ENCODE measurements at places on chromosomes 13 and 19.

DNA sequence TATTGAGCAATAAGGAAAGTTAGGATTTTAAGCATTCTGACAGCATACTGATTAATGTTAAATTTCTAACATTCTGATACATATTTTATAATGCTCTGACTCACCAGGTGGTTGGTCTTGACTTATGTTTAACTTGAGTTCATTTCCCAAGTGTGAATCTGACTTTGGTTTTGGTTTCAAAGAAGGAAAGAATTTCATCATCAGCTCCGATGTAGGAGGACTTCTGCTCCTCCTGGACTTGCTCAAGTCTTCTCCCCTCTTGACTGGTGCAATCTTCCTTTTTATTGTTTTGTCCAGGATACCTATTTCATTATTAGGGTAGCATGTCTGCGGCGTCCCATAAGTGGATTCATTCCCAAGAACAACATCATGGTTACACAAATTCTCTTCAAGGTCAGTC, 141.3 kb downstream of the RNF17 start:
- no peak for DNase-seq

GRCh38 chr13:106898231-106898630, 330.3 kb upstream of the ARGLU1 start:
- DNase-seq, result no peak

- DNase-seq, result no peak
Measured at GRCh38 chr13:73984949-73985691, 149.1 kb downstream of the KLF12 start.

GRCh38 chr13:93289053-93289452, 62.4 kb downstream of the GPC6 start:
- no peak for DNase-seq

DNA sequence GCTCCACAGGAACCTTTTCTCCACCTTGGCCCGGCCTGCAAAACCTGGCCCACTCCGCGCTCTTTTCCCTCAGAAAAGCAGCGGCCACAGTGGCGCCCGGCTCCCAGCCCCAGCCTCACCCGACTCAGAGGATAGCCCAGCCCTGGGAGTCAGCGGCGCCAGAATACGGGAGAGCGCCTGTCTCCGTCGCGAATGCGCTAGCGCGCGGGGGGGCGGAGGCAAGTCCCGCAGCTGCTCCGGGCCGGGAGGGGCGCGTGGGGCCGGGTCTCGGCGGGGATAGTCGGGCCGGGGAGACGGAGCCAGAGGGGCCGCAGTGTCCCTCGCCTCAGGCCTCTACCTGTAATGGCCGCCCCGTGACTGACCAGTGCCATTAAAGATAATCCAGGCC, at the start of gene ZFP30:
ZFP30 (minus strand) TSS at position 165 of the 388 bp plus-strand sequence. CDS start 7,643 bp downstream, outside the sequence.
- DNase-seq, result peak; percentile 95

- no peak for DNase-seq
Measured at GRCh38 chr13:41013835-41014234, 5.3 kb downstream of the ELF1 start.

- no peak for DNase-seq
Measured at GRCh38 chr13:45718063-45718462, 15.9 kb downstream of the CBY2 start.

- DNase-seq, result no peak
Measured at GRCh38 chr13:73054712-73055111, 4.1 kb upstream of the KLF5 start.

GRCh38 chr13:43879755-43880181, at the start of gene LACC1:
TSS of gene LACC1 (plus strand) at chr13:43879904. CDS start at chr13:43880986, 1,082 bp downstream.
- DNase-seq, result peak; percentile 66

DNA sequence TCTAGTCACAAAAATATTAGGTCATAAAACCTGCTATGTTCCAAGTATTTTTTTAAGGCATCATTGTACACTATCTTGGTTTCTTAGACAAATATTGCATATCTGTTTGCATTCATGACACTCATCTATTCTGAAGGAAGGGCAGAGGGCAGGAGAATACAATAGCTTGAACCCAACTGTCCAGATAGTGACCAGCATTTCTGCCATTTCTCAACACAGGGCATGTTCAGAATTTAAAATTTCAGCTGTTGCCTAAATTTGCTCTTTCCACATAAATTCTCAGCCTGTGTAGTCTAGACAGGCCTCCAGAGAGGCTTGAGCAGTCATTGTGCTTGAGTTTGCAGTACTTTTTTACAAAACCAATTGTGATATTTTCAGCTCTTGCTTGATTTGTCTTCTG, 119.5 kb downstream of the ZAR1L start:
- DNase-seq, result no peak

DNA sequence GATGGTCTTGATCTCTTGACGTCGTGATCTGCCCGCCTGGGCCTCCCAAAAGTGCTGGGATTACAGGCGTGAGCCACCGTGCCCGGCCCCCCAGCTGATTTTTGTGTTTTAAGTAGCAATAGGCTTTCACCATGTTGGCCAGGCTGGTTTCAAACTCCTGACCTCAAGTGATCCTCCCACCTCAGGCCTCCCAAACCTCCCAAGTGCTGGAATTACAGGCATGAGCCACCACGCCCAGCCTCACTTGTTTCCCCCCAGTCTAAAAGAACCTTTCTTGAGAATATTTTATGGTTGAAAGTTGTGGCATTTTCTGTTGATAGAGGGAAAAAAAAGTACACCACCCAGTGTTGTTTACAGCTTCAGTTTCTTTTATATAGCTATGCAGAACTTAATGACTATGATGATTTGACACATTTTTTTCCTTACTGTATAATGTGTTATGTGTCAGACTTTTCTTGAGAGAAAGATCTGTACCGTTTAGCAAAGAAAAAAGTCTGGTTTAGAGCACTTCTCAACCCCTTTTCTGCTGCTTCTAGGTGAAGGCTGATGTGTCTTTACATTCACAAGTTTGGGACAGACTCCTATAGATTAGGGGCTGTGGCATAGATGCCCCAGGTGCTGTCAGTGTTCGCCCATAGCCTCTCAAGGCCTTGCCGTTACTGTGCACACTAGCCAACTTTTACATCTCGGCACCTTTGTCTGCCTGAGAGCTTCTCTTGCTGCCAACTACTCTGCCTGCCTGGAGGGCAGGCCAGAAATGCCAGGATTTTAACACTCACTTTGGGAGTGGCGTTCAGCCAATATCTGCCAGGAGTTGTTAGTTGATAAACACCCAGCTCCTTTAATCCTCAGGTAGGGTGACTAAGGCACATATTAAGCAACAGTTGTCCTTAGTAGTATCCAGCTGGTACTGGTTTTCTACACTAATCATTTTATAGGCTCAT, 33.0 kb downstream of the KCTD4 start:
- DNase-seq, result no peak

- DNase-seq, result no peak
Measured at GRCh38 chr19:15297416-15298224, 34.7 kb downstream of the BRD4 start.

GRCh38 chr13:35695448-35695770, 218.9 kb upstream of the MAB21L1 start:
- peak; percentile 10 for DNase-seq

DNA sequence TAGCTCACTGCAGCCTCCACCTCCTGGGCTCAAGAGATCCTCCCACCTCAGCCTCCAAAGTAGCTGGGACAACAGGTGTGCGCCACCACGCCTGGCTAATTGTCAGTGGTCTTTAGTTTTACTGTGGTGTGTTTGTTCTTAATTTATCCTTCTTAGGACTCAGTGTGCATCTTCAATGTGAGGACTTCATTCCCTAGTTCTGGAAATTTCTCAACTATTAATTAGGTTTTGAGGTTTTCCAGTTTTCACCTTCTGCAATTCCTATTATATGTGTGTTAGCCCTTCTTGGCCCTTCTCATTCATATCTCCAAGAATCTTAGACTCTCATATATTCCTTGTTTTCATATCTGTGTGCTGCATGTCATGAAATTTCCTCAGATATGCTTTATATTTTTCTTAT, 32.2 kb upstream of the SLC7A10 start:
- no peak for DNase-seq

DNA sequence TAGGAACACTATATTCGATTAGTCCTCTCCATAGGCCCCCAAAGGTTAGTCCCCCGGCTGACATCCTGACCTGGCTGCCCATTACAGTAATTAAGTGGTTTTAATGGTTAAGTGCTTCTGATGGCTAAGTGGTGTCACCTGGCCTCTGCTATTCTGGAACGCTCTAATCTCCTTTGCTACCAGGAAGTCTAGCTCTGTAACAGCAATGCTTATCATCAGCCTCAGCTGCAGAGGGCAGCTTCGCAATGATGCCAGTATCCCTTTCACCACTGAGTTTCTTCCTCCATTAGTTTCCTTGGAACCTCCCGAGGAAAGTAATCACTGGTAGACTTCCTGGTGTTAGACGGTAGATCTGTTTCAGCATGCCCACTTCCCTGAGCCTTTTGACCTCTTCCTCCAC, 8.6 kb upstream of the RNF6 start:
- DNase-seq, result no peak

DNA sequence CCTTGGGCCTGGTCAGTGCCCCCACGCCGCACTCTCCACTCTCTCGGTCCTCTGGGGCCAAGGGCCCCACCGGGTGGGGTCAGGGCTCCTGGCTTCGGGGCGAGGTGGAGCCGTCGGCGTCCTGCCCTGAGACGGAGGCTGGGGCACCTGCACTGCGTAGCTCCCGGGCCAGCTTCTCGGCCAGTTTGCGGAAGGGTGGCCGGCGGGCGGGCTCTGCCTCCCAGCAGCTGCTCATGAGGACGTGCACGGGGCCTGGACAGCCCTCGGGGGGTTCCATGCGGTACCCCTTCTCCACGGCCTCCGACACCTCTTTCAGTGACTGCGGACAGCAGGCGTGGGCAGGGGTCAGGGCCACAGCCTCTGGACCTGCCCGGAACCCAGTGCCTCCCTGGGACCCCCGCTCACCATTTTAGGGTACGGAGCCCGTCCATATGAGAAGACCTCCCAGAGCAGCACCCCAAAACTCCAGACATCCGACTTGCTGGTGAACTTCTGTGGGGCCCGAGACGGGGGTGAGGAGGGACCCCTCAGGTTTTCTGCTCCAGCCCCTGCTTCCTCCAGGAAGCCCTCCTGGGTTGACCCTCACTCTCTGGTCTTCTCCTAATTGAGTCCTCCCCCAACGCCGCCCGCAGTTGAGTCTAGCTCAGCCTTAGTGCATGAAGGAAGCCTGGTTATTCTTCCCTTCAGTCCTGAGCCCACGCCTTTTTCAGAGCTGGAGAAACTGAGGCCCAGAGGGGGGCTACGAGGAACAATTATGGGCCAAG, 6.3 kb upstream of the RAX2 start:
- DNase-seq, result no peak

DNA sequence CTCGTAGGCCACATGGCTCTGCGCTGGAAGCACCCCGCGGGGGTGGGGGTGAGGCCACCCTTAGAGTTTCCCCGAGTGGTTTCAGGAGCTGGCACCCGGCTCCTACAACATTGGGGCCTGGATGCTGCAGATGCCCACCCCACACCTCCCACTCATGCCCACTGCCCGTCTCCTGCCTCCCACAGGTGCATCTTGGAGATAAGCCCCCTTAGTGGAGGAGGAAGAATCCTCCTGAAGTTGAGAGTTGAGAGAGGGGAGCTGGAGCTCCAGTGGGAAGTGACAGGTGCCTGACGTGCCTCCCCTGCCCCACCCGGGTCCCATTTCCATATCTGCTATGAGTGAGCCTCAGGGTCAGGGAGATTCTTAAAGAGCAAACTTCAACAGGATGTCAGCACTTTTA, 341.3 kb downstream of the TEX29 start:
- DNase-seq, result no peak

DNA sequence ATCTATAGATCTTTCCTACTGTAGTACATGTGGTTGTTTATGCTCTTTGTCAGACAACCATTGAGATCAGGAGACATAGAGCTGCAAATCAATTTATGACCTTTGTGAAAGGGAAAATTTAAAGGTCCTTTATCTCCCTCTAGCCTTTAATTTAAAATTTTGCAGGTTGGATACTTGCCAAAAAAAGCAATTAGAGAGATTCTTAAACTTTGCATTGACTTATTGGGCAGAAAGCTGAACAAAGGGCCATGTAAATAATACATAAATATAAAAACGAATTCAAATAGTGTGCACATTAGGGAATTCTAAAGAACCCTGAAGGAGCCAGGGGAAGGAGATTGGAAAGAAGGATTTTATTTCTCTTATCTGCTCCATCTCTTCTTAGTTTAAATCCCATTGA, 22.0 kb upstream of the RB1 start:
- no peak for DNase-seq

GRCh38 chr13:111623743-111624505, 303.5 kb downstream of the TEX29 start:
- no peak for DNase-seq

DNA sequence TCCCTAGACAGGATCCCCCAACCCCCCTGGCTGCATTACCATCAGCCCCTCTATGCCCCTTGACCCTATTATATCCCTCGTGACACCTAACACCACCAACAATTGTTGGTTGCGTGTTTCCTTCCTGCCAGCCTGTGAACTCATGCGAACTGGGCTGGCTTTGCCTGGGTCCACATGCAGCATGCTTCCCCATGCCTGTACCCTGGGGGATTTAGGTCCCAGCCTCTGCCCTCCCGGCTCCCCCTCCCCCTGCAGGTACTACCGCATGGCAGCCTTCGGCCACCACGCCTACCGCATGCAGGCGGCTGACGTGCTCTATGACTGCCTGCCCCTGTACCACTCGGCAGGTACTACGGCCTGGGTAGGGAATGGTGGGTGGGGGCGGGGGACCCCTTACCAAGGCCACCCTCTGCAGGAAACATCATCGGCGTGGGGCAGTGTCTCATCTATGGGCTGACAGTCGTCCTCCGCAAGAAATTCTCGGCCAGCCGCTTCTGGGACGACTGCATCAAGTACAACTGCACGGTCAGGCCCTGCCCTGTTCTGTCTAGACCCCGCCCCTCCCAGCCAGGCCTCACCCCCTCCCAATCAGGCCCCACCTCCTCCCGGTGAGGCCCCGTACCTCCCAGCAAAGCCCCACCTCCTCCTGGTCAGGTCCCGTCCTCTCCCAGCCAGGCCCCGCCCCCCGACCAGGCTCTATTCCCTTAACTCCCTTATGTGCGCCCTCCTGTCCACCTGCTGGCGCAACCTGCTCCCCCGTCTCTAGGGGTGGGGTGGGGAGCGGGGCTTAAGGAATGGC, 18.5 kb downstream of the SLC27A1 start:
- DNase-seq, result peak; percentile 45

DNA sequence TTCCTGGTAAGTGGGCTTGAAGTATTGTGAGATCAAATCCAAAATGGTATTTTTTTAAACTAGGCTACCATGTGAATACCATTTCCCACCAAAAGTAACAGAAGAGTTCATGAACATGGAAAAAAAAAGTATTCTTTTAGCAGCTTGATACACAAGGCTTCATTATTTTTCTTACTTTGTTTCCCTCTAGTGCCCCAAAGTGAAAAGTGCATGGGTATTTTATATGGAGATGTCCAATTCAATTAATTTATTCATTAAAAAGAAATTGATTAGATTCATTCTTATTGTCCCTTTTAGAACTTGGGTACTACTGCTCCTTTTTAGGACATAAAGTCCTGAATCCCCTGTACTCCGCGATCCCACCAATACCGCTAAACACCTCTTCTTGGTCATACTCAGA, 28.6 kb upstream of the SCEL start:
- DNase-seq, result no peak

DNA sequence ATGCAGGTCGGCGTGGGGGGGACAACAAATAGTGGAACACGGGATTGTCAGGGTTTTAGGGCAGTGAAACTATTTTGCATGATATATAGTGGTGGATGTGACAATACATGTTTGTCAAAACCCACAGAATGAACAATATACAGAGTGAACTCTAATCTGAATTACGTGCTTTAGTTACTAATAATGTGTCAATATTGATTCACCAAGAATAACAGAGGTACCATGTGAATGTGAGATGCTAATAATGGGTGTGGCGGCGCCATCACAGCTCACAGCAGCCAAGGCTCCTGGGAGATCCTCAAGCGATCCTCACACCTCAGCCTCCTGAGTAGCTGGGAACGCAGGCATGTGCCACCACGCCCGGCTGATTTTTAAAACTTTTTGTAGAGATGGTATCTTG, 12.9 kb downstream of the ELAVL1 start:
- DNase-seq, result no peak

GRCh38 chr13:25881971-25882451, 169.8 kb downstream of the SHISA2 start:
- DNase-seq, result no peak
